ENCODE measurements at places on chromosomes 2 and 18.

GRCh38 chr2:10753876-10754275 is 32.4 kb downstream of the ATP6V1C2 start:
- no peak for DNase-seq

DNA sequence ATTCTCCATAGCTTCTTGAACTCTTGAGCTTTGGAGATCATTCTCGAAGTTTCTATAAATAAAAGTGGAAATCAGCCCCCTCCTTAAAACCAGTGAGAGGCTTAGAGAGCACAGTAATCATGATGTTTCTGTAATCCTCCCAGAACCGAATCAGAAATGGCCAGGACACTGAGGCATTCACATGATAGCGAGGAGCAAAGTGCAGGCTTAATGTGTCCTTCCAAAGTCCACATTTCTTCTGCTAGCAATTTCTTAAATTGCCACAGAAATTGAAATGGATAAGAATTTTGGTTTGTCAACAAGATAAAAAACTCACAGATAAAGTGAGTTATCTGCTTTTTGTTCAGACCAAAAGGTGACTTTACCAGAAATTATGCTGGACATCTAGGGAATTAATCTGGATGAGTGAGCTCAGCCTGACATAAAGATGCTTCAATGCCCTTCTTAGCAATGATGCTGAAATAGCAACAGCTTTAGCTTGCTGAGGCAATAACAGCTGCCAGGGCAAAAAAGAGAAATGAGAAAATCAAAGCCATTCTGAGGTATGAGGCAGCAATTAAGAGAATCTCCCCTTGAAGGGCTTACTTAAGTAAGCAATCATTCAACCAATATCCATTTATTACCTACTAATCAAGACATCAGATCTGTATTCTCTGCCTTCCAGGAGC is 82.4 kb upstream of the PHLPP1 start:
- no peak for DNase-seq

DNA sequence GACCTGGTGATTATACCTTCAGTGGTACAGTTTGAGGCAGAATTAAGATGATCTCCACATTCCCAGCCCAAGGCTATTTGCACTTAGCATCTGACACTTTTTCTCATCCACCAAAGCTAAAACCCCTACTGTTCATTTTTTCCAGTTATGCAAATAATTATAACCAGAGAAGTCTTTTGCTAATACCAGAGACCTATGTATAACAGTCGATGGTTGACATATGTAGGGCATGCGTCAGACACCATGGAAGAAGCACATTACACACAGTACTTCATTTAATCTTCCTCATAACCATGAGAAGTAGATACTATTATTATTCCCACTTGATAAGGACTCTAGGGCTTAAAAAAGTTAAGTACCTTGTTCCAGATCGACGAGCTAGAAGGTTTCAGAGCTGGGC is 36.5 kb downstream of the AP1S3 start:
- no peak for DNase-seq

DNA sequence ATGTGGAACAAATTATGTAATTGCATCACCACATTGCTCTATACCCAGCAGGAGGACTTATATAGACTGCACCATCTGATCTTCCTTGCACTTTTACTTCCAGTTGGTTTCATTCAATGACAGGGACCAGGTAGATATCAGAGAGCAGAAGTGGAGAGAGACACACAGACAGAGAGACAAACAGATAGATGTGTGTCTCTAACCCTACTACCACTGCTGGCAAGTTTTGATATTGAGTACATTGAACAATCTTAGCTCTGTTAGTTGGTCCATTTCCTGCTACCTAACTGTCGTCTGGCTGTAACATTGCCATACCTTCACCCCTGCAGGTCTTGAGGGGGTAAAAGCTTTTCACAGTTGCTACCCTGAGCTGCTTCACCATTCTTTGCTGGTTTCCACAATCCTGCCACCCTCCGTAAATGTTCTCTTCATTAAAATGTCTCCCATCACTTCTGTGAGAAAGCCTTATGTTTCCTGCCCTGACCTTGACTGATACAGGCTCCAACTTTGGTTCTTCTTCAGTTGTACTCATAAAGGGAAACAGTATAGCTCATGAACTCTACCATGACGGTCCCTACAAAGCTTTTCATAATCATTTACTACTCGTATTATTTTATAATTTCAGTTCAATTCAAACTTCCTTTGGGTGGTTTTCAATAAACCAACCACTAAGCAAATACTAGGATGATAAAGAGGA is 62.3 kb upstream of the ITGA4 start:
- no peak for DNase-seq

- no peak for DNase-seq
Observed at GRCh38 chr18:26710470-26711096, 154.9 kb downstream of the AQP4 start.

DNA sequence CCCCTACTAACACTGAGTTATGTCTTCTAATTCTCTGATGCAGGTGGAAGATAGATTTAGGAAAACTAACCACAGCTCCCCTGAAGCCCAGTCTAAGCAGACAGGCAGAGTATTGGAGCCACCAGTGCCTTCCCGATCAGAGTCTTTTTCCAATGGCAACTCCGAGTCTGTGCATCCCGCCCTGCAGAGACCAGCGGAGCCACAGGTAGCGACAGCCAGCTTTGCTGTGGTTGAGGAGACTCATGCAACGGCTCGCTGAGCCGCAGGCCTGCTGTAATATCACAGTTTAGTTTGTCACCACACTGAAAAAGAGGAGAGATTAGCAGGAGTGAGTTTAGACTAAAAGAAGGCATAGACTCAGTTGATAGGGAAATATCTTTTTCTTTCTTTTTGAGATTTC is 131.0 kb upstream of the IL1R2 start:
- no peak for DNase-seq

GRCh38 chr2:231489990-231490389 is 25.7 kb upstream of the NCL start:
- no peak for DNase-seq

DNA sequence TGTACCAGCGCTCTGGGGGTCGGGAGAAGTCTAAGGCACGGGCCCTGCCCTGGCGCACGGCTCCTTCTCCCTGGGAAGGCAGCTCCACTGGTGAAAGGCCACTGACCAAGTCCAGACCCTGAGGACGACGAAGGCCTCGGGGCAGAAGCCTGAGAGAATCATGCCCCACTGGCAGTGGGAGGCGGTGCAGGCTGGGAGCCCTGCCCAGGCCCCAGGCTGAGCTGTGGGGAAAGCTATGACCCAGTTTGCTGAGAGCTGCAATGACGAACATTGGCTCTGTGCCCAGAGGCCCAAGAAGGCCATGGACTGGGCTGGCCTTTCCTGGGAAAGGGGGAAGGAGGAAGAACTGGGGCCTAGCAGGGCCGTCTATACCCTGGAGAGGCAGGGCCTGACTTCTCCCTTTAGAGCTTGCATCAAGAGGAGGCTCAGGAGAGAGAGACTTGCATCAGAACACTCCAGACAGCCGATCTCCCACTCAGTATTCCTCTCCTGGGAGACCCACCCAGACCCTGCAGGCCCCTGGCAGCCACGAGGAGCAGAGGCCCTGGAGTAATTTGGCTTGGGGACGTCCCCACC is 32.9 kb downstream of the HS1BP3 start:
- no peak for DNase-seq

- DNase-seq: no peak
Observed at GRCh38 chr18:3723554-3723953, 273.6 kb downstream of the TGIF1 start.

DNA sequence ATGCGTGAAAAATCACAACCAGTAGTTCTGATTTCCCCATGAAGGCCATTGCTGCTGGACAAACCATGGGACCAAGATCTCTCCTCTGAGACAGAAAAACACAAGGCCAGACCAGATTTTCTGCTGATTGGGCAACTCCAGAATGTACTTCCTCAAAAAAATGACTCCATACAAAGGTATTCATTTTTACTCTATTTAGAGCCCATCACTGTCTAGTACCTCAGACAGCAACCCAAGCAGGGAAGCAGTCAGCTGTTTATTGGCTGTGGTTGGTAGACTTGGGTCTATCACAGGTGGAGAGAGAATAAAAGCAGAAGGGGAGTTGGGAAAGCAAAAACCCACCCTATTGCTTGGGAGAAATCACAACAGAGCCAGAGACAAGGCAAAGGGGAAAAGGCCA is 219.9 kb downstream of the PIK3C3 start:
- DNase-seq: no peak

- DNase-seq: no peak
Observed at GRCh38 chr2:176158855-176159662, 2.0 kb downstream of the HOXD3 start.

- DNase-seq: no peak
Observed at GRCh38 chr2:106034325-106034724, 159.8 kb downstream of the UXS1 start.

- DNase-seq: no peak
Observed at GRCh38 chr2:148512501-148512900, 132.1 kb upstream of the EPC2 start.

GRCh38 chr2:100976645-100977391 is 25.3 kb upstream of the RPL31 start:
- no peak for DNase-seq

DNA sequence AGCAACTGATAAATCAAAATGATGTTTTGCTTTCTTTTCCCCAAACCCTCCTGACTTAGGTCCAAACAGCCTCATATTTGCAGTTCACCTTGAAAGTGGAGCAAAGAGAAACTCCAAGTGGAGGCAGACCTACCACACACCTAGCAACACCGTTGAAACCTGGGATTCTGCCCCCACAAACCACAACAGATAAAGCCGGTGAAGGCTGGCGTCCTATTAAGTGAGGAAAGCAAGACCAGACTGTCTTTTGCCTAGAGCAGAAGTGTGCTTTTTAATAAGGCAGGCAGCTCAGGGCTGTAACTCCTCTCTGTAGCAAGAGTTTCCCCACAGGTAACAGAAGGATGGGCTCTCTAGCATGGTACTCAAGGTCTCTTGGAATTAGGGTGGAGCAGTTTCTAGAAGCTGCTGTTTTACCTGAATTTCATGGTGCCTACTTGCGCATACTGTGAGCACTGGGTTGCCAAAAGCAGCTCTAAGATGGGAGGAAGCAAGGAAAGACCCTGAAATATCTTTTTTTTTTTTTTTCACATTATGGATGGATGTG is 336.9 kb downstream of the BCL11A start:
- no peak for DNase-seq

- no peak for DNase-seq
Observed at GRCh38 chr2:220665108-220665471, 907.0 kb downstream of the EPHA4 start.

- no peak for DNase-seq
Observed at GRCh38 chr2:172671501-172671900, 64.1 kb upstream of the RAPGEF4 start.

- no peak for DNase-seq
Observed at GRCh38 chr2:181462033-181462432, 4.8 kb downstream of the ITGA4 start.

All from cortex of kidney (tissue), 1 donor.